ENCODE measurements at places on chromosomes 12 and 14.

DNA sequence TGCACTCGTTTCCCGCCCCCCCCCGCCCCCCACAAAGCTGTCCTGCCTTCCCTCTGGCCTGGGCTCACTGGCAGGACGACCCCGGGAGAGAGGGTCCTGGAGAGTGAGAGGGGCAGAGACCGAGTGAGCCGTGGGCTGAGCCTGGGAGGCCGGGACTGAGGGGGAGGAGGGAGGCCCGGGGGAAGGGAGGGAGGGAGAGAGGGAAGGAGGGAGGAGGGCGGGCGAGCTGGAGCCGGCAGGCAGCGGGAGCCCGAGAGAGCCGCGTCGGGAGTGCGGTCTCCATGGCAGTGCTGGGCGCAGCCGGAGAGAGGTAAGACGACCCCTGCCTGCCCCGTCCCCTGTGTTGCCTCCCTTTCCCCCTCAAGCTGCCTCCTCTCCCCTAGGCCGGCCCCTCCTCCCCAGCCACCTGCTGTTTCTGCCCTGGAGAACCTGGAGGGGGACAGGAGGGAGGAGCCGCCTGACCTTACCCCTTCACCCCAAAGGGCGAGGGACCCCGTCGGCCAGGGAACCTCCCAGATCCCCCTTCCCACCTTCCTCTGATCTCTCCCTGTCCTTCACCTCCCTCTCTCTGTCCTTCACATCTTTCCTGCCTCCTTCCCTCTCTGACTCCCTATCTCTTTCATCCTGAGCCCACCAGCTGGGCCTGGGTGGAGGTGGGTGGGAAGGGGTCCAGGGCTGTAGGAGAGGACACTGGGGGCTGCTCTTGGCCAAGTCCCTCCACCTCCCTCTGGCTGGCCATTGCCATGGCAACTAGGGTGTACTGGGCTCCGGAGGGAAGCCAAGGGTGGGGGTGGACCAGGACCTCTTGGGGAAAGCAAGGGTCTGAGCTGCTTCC lies at the start of gene GPR162:
Gene GPR162, plus strand, starts transcription at position 231 of the 835 bp plus-strand sequence. CDS start 2,078 bp downstream, outside the sequence.
- DNase-seq: peak; percentile 59

- no peak for DNase-seq
These were observed 350.7 kb downstream of the C12orf50 start for GRCh38 chr12:87678453-87678852.

GRCh38 chr12:45681465-45681864 lies 48.0 kb upstream of the ARID2 start:
- no peak for DNase-seq

GRCh38 chr12:124796303-124796960 lies 67.2 kb downstream of the SCARB1 start:
- no peak for DNase-seq

DNA sequence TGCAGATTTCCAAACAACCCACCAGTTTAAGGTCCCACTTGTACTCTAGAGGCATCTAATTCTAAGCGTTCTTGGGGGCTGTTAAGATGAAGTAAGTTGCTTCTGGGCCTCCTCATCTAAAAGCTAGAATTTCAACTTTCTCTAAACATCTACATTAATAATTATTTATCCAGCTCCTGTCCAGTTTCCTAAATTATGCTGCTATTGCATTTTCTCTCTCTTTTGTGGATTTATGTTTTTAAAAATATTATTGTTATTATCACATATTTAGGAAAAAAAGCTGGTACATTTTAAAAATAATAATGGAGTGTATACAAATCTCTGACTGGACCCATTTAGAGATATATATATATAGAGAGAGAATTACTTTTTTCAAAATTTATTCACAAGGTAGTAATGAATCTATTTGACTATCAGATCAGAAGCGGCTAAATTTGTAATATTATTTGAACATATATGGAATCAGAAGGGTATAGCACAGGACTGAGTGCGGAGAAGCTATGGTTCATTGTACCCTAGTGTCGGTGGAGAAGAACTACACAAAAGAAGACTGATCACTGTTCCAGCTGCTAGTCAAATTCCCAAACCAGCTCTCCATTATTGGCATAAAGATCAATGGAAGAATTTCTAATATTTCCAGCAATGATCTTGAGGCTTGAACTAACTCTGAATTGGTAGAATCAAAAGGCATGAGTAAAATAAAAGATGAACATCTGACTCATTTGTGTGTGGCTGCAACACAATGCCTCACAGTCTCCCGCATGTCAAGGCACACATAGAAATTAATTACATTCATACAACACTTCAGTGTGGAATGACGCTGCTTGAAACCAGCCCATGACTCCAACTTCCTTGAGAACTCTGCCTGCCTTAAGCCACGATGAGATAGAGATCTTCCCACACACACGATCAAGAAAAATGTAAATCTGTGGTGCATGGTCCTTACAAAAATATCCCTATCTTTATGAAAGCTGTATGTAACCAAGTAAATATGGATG lies 433.4 kb upstream of the OR4E1 start:
- no peak for DNase-seq

DNA sequence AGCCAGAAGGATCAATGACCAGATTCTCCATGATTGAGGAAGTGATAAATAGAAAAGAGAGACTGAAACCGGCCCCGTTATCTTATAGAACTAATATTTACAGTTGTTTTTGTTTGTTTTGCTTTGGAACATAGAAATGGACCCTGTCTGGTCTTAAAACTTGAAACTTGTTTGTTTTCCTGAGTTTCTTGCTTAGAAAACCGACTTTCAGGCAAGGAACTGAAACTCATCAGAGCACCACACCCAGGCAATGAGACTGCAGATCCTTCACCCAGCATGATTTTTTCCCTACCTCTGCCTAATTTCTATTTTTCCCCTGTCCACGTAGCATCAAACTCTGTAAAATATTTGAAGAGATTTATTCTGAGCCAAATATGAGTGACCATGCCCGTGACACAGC lies 10.6 kb upstream of the CLEC12A start:
- DNase-seq: no peak

- no peak for DNase-seq
These were observed 2.4 kb upstream of the KIF26A start for GRCh38 chr14:104135904-104136471.

DNA sequence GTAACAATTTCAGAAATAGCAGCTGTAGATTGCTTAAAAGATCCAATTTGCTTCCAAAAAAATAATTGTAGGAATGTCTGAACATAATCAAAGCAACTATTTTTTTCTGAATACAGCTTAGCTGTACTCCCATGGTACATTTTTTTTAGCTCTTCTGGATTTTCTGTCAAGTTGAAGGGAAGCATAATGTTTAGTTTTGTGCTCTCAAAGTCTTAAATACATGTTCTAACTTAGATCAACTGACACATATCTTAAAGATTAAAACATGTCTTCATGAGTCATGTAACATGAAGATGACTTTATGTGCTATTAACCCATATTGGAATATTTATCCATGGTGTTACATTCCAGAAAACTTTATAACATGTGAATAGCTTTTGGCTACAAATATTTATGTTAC lies 255.7 kb downstream of the BTG1 start:
- DNase-seq: no peak

- DNase-seq: no peak
These were observed 33.6 kb downstream of the PAWR start for GRCh38 chr12:79657136-79657535.

DNA sequence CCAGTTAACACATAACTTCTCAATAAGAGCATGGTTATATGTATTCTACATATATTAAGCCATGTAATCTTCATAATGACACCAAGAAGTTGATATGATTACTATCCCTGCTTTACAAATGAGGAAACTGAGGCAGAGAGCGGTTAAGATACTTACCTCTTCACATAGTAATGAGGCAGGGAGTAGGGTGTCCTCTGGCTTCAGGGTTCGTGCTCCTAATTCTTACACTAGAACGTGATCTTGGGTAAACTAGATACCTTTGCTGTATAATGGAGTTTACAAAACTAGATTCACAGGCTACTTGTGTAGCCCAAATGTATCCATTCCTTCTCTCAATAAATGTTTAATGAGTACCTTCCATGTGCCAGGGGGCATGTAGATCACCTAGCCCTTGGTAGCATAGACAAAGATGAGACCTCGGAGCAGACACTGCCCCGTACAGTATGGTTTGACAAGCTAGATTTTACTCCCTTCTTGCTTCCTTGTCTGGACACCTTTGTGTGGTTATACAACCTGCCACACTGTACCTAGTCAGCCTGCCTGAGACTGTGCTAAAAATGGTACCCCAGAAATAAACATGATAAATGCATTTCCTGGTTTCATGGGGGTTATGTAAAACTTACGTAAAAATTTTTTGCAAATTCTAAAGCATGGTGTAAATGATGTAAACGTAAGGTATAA lies 991.8 kb downstream of the VRK1 start:
- DNase-seq: no peak

Measured in NCI-H1105 (cell line).